ENCODE measurements at places on chromosomes 11 and 22. TPM values are rescaled to one million over a fixed set of nuclear protein-coding genes. Genes with fewer than 3 reads are reported as not detected.

GRCh38 chr11:72789493-72790131, 4.2 kb downstream of the STARD10 start:
- peaks cover 37% of the 10 kb centered on the region for H3K4me1 ChIP-seq
- no peaks in the 10 kb centered on the region for H3K27me3 ChIP-seq
- H3K27ac ChIP-seq, result no peak overlapping the region
- no peak for DNase-seq
- H3K4me3 ChIP-seq, result no peak overlapping the region

The SYCE3 gene
- total RNA-seq, result 2.0 TPM

DNA sequence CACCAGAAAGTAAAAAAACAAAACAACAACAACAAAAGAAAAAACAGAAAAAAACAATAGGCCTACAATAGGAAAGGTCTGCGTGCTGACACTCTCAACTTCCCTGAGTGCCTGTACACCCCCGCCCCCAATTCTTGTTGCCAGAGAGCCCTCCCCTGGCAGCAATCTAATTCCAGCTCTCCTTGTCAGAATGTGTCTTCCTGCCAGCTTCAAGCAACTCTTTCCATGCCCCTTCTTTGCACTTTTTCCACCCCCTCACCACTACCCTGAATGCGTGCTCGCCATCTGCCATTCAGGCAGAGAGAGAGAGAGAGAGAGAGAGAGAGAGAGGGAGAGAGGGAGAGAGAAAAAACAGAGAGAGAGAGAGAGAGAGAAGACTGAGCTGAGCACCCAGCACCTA, 245.0 kb downstream of the KIRREL3 start:
- no peak overlapping the region for H3K27ac ChIP-seq
- H3K4me3 ChIP-seq, result no peak overlapping the region
- H3K36me3 ChIP-seq, result no peaks in the 10 kb centered on the region
- peaks cover 9% of the 10 kb centered on the region for H3K27me3 ChIP-seq

The CRYBA4 gene
- total RNA-seq, result not detected
